ENCODE measurements at places on chromosomes 13 and 19.

GRCh38 chr13:61988810-61989209 lies 573.2 kb upstream of the PCDH20 start:
- DNase-seq, result no peak

DNA sequence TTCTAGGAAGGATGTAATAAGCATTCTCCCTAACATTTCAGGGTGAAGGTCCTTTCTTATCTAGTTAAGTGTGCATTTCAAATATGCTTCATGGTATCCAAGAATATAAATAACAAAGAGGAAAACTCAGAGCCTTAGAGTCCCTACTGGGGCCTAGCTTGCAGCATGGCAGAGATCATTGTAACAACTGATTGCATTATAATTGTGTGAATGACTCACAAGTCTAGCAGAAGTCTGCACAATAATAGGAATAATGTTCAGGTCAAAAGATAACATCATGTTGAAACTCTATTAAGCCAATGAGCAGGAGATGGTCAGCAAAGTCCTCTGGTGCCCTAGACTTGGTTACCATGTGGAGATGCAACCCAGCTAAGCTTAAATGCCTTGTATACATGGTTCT lies 3.4 kb downstream of the POSTN start:
- no peak for DNase-seq

DNA sequence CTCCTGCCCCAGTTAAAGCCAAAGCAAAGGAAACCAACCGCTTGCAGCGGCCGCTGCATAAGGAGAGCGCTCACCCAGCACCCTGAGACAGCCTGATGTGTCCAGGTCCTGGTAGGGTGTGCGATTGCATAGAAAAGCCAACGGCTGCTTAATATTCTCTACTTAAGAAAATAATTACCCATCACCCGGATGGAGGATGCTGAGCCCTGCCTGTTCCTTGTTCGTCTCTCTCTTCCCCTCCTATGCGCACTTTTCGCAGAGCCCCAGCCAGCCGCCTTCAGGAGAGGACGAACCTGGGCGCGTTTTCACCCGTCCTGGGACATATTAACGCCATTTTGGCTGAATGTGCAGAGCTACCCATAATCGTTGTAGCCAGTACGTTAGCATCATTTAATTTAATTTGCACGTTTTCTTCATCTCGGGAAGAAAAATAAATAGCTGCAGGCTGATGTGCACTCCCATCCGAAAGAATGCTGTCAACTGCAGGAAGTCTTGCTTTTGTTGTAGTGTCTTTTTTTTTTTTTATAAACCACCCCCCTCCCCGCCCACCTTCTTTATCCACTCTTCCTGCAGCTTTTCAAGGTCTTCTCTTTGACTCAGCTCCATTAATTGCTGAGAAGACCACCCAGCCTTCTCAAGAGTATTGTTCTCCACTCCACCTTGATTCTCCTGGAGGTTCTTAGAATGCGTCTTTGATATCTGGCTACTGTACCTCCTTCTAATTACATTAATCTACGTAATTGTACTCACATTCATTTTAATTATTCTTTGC lies 214.5 kb downstream of the TEX29 start:
- peak; percentile 56 for DNase-seq

GRCh38 chr13:45108716-45109101 lies 11.6 kb upstream of the GTF2F2 start:
- DNase-seq, result no peak

DNA sequence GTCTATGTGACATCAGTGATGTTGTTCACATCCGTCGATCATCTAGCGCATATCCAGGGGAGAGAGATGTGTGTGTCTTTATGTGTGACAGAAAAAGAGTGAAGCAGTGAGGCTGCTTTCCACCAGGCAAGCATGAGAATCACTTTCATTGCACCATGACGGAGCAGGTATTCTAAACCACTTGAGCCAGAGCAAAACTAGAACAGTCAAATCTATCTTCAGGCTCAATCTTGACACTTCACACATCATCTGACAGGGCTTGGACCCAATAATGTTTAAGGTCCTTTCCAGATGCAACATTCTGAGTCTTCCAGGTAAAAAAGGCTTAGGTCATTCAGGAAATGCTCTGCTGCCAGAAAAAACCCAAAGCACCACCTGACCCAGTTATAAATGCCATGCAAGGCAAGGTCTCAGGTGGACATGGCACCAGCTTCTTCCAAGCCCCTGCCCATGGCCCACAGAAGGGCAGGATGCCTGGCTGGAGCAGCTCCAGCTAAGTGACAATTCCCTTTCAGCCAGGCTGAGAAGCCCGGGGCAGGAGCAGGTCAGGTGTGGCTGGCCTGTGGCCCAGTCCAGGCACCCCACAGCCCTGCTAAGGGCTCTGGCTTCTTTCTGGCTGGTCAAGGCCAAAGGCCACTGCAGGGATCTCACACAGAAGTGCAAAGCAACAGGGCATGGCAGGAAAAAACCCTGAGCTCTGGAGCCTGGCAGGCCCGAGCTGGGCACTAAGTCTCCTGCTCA lies 5.0 kb downstream of the ELAVL1 start:
- DNase-seq, result no peak

DNA sequence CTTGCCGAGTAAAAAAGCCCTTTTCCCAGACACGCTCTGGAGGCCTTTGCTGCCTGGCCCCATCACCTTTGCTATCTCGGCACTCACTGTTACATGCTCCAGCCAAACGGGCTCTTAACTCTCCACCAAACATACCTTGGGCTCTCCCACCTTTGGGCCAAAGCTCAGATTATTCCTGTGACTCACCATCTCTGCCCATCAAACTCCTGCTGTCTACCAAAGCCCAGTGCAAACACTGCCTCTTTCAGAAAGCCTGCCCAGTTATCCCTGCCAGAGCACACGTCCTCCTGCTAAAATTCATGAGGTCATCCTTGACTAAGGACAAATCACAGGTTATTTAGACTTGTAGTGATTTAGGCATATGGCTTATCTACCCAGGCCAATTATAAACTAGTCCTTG lies 48.1 kb upstream of the SERPINE3 start:
- no peak for DNase-seq

GRCh38 chr19:18863843-18864362 lies 32.1 kb downstream of the CERS1 start:
- no peak for DNase-seq

- peak; percentile 76 for DNase-seq
Observed at GRCh38 chr13:100520936-100521850, 67.4 kb downstream of the GGACT start.

DNA sequence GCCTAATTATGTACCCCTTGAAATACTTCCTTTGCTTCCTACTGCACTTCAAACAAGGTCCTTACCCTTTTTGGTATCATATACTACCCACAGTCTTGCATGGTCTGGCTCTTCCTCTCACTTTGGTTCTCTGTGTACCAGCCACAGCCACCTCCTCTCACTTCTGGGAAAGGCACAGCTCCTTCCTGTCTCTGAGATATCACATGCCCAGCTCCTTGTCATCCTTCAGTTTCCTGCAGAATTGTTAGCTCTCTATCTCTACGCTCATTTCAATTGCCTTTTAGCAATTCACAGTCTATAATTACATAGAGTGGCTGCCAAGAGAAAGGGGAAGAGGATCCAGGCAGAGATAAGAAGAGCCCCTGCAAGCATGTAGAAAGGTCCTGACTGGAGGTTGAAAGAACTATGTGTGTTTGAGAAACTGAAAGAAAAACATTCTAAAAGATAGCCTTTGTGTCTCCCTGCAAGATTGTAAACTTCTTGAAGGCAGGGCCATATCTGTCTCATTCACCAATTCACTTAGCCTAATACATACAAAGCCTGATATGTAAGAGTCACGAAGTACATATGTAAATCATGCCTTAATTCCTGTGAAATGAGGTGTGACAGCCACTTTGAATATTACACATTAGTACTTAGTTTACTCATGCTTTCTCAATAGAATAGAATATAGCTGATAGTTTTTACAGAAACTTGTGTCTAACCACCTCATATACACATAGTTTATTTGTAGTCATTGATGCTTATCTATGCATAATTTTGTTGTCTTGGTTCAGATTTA lies 933.1 kb downstream of the DIAPH3 start:
- no peak for DNase-seq

- DNase-seq, result no peak
Observed at GRCh38 chr13:49254007-49254406, 6.3 kb downstream of the CDADC1 start.

GRCh38 chr13:33466262-33466661 lies 180.7 kb upstream of the STARD13 start:
- no peak for DNase-seq

DNA sequence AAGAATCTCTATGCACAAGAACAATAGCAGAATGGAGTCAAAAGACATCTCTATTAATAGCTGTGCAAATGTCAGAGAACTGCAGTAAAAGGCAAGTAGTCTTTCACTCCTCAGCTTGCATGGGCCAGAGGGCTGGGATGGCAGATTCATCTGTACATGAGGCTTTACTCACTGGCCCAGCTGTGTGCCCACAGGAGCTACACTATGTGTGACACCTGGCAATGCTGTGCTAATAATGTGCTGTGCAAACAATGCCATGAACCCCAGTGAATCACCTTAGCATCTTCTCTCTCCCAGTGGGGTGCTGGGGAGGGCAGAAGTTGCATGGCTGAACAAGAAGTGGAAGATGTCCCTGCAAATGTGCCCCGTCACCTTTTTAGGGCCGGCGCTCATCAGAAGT lies 73.1 kb downstream of the KL start:
- no peak for DNase-seq

- DNase-seq, result peak; percentile 89
Observed at GRCh38 chr19:30226464-30227011, 145.6 kb upstream of the ZNF536 start.

GRCh38 chr13:41931337-41931736 lies 29.6 kb downstream of the VWA8 start:
- DNase-seq, result no peak

- DNase-seq, result no peak
Observed at GRCh38 chr19:55901369-55902079, 30.6 kb downstream of the NLRP13 start.

DNA sequence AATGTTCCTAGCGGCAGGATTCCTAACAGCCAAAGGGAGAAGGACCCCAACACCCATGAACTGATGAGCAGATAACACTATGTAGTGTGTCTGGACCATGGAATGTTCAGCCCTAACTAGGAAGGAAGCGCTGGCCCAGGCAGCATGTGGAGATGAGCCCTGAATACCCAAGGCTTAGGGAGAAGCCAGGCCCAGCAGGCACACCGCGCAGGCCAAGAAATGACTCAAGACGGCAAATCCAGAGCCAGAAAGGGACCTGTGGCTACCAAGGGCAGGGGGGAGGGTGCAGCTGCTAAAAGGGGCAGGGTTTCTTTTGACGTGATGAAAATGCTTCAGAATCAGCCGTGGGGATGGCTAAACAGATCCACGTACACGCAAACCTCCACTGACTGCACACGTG lies 20.7 kb upstream of the TINCR start:
- DNase-seq, result no peak

DNA sequence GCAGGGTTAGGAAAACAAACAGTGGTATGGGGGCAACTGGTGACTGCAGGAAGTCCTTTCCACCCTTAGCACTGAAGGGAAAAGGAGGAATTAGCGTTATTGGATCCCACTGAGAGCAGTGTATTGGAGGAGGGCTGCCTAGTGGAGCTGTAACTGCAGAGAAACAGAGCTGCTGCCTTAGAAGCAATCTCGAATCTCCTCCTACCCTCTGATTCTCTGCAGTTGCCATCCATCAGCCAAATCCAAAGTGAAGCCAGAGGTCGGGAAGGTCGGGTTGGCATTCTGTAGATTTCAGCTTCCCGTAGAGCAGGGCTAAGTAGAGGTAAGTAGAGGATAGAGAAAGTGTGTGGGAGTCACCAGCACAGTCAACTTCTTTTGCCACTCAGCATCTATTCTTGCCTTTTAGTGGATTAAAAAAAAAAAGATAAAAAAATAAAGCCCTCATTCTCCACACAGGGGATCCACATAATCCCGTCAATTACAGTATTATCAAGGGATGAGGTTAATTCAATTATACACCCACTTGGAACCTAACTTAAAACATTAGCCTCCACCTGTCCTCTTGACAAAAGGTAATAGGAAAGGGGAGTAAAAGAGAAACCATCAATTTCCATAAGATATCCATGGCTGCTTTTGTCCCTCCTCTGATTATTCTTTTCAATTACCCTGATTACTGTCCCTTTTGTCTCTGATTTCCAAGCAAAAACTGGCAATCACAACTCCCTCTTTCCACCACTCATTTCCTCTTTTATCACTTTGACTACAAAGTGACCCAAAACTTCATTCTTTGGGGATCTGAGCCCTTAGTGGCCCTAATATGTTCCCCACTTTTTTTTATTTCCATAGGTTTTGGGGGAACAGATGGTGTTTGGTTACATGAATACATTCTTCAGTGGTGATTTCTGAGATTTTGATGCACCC lies 234.7 kb downstream of the RBM26 start:
- DNase-seq, result peak; percentile 84

- DNase-seq, result no peak
Observed at GRCh38 chr19:41570179-41570578, 5.8 kb upstream of the CEACAM21 start.

DNA sequence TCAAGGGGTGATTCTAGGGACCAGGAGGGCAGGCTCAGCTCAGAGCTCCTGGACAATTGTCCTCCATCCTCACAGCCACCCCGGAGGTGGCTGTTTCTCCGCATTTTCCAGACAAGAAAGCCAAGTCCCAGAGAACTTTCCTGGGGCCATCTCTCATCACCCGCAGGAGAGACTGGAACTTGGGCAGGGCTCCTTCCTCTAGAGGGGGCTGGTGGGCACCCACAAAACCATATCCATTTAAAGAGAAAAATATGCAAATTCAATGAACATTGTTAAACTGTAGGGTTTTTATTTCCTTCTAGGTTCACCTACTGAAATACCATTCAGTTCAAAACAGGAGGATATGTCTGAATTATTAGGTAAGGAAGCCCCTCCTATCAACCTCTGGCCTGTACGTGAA lies 16.6 kb downstream of the SPACA7 start:
- no peak for DNase-seq

GRCh38 chr19:7099597-7099921 lies 30.1 kb downstream of the ZNF557 start:
- DNase-seq, result no peak

DNA sequence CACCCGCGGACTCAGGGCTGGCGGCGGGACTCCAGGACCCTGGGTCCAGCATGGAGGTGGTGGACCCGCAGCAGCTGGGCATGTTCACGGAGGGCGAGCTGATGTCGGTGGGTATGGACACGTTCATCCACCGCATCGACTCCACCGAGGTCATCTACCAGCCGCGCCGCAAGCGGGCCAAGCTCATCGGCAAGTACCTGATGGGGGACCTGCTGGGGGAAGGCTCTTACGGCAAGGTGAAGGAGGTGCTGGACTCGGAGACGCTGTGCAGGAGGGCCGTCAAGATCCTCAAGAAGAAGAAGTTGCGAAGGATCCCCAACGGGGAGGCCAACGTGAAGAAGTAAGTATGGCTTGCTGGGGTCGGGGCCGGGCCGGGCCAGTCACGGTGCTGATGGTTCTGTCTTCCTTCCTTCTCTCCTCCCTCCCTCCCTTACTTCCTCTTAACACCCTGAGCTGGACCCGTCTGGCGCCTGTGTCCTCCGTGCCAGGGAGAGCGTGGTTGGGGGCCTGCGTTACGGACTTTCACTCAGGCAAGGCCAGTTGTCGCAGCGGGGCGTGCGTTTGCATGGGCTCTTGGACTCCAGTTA lies 1.4 kb downstream of the STK11 start:
- DNase-seq, result peak; percentile 54

Measured in eye (tissue), 1 donor.